HS-5 (cell line): ENCODE measurements at places on chromosomes 13 and 19.

GRCh38 chr19:48325265-48325910 is at the start of gene EMP3:
Gene EMP3 (plus strand): TSS chr19:48325552. CDS start chr19:48326845, 1,293 bp downstream.
- DNase-seq, result peak; percentile 66

DNA sequence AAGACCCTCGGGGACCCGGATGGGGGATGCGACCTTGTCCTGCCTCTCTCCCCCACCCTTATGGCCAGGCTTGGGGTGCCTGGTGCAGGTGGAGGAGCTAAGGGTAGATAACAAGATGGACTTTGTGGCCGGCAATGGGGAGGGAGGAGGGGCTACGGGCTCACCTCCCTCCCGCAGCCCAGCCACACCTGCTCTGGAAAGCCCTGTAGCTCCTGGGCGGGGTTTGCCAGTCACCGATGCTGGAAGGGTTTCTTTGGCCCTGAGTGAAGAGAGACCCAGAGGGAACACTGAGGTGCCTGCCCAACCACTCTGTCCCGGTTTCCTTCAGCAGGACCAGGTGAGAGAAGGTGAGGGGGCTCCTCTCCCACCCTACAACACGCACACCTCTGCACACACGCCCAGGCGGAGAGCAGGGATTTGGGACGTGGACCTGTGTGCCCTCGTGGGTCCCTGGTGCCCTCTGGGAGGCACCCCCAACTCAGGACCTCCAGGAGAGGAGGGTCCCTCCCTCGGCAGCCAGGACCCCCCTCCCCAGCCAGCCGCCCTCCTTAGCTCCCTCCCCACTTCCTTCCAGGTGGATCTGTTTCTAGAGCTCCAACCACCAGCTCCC is at the start of gene FUT2:
FUT2 (plus strand) TSS at position 229 of the 610 bp plus-strand sequence. CDS start 6,986 bp downstream, outside the sequence.
- no peak for DNase-seq

DNA sequence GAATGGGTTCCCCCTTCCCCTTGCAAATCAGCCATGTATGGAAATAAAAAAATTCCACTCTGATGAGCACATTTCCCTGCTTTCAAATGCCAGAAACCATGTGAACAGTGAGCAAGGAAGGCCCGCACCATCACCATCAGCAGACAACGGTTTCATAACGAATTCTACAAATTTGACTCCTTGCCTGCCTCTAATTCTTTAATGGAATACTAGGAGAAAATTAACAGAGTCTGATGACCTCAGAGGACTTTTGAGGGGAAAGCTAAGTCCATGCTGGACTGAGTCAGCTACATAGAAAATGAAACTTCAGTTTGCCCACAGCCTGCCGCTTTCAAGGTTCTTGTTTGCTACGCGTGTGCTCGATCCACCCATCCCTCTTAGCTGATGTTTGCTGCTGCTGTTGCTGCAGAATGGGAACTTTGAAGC is 46.7 kb upstream of the KL start:
- DNase-seq, result peak; percentile 2

GRCh38 chr19:19444681-19445155 is 39.2 kb downstream of the GATAD2A start:
- no peak for DNase-seq

- no peak for DNase-seq
Measured at GRCh38 chr13:79654520-79654919, 173.6 kb downstream of the NDFIP2 start.
